ENCODE measurements at places on chromosomes 4 and X.

- DNase-seq: no peak
These were observed 23.1 kb downstream of the MAGEA8 start for GRCh38 chrX:149903889-149904748.

- DNase-seq: no peak
These were observed 35.9 kb downstream of the WDR1 start for GRCh38 chr4:10080589-10081217.

GRCh38 chrX:129108936-129109335, 414.4 kb downstream of the SMARCA1 start:
- no peak for DNase-seq

GRCh38 chrX:95427389-95427788, 1257.3 kb upstream of the DIAPH2 start:
- no peak for DNase-seq

DNA sequence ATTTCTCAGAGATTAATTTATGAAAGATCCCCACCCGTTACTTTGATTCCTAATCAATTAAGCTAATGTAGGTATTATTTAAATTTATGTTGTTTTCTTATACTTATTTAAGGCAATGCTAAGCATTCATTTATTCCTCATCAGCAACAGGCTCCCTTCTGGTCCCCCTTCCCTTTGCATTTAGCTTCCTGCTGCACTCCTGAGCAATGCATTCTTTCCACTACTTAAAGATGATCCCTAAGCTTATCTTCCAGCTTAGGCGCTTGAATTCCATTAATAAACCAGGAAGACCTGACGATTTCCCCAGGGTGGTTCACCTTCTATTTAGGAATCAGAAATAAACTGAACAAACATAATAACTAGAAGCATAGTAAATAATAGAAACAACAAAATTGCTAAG, 1003.1 kb downstream of the FSTL5 start:
- DNase-seq: no peak

GRCh38 chr4:170736710-170737109, 647.0 kb upstream of the AADAT start:
- no peak for DNase-seq

GRCh38 chr4:75557696-75558095, 1.8 kb downstream of the ODAPH start:
- DNase-seq: no peak

DNA sequence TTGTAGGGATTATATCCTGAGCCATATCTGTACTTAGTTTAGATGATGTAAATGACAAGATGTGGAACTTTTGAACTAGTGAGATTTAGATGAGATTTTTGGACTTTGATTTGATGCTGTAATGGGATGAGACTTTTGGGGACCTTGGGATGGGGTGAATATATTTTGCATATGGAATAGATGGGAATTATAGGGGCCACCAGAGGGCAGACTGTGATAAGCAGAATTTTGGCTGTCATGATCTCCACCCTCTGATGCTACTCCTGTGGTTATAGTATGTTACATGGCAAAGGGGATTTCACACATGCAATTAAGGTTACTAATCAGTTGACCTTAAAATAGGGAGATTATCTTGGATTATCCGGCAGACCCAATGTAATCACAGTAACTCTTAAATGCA, 214.0 kb upstream of the NHS start:
- DNase-seq: no peak

GRCh38 chr4:53786632-53787031, 195.3 kb upstream of the LNX1 start:
- no peak for DNase-seq

DNA sequence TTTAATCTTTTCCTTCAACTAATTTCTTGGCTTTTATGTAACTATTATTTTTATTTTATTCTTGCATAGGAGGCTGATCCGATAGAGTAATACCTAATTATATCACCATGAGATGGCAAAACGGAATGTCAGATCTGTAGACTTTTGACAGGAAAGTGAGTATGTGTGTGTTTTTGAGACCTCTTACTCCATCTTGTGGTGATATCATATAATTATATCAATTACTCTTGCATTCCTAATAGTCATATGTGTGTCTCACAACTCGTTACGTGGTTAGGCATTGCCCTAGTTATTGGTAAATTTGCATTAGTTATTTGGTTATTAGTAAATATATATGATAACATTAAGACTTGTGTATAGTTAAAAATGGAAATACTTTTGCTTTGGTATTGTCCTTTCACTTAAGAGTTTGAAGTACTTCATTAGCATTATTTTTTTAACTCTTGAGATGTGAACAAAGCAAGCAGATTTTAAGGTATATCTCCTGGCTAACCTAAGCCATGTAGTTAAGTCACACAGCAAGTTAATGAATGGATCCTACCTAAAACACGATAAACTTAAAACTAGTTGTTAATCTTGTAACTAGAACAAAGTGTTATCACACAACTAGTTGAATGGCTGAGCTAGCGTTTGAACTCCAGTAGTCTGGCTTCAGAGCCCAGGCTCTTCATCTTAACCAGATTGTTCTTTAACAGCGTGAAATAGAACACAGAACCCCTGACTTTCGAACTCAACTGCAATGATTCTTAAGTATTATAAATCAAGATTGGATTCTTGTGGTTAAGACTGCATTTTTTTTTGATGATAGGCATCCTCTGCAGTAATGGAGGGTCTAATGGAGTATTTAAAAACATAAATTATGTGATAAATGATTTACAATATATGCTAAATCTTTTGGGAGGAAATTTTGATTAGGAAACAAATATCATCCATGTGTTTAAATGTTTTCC, 67.1 kb downstream of the PGRMC2 start:
- no peak for DNase-seq

DNA sequence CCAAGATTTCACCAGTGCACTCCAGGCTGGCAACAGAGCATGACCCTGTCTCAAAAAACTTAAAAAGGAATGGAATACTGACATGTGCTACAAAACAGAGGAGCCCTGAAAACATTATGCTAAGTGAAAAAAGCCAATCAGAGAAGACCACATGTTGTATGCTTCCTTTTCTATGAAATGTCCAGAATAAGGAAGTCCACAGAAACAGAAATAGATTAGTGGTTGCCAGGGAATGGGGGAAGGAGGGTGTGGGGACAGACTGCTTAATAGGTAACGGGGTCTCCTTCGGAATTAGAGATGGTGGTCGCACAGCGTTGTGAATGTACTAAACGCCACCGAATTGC, 30.1 kb upstream of the KIAA0232 start:
- DNase-seq: no peak

GRCh38 chr4:120659616-120660170, 262.8 kb downstream of the PRDM5 start:
- DNase-seq: no peak

GRCh38 chr4:42262701-42263490, 110.4 kb upstream of the BEND4 start:
- DNase-seq: no peak

GRCh38 chr4:3771939-3772495, 5.8 kb downstream of the ADRA2C start:
- DNase-seq: no peak

DNA sequence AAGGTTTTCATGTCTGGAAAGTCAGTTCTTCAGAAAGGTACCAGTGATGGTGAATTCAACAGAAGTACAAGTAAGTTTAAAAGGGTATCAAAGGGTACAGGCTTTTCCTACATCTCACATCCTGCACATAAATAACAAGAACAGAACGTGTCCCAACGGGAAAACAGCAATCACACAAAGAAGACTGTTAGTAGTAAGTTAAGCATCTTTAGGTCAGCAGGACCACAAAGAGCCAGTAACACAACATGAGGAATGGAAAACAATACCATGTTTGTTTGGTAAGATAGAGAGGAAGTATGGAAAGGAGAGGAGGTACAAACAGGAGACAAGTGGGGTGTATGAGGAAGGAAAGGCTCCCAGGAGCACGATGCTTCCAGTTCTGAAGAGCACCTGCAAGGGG, 43.2 kb downstream of the SAT1 start:
- no peak for DNase-seq

GRCh38 chr4:138262469-138262868, 20.3 kb upstream of the SLC7A11 start:
- no peak for DNase-seq

- DNase-seq: no peak
These were observed 216.8 kb upstream of the PSAPL1 start for GRCh38 chr4:7651461-7651921.

GRCh38 chr4:174047363-174047762, 236.1 kb downstream of the FBXO8 start:
- no peak for DNase-seq

- no peak for DNase-seq
These were observed 742.6 kb downstream of the FAT4 start for GRCh38 chr4:126057371-126057770.

DNA sequence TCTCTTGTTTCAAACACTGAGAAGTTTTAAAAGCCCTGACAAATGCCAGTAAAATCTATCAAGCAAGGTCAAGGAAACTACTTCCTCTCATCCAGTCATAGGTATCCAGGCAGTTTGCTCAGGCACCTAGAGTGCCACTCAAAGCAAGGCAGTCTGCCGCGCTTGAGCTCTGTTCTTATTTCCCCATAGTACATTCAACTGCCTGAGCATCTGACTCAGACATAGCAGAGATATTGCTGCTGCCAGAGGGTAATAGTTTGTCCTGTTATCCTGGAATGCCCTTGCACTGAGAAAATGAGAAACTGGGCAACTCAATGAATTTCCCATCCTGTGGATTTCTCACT, 16.1 kb upstream of the ATP8A1 start:
- DNase-seq: no peak

DNA sequence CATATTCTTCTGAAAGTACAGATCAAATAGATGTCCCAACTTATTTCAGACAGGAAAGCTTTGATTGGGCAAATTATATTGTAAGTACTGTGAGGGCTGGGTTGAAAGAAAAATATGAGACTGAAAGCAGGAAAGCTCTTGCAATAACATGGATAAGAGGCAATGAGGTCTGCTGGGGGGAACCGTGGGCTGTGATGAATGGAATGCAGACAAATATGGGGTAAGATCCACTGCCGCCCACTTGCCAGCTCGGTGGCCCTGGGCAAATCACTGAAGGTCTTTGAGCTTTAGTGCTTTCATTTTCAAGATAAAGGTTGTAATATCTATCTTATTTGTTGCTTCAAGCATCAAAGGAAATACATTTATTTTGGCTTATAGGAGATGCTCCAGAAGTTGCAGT, 51.0 kb downstream of the AGA start:
- DNase-seq: no peak

GRCh38 chr4:152160225-152160800, 375.6 kb downstream of the FBXW7 start:
- DNase-seq: no peak

- no peak for DNase-seq
These were observed 191.4 kb downstream of the NDST4 start for GRCh38 chr4:114921790-114922591.

DNA sequence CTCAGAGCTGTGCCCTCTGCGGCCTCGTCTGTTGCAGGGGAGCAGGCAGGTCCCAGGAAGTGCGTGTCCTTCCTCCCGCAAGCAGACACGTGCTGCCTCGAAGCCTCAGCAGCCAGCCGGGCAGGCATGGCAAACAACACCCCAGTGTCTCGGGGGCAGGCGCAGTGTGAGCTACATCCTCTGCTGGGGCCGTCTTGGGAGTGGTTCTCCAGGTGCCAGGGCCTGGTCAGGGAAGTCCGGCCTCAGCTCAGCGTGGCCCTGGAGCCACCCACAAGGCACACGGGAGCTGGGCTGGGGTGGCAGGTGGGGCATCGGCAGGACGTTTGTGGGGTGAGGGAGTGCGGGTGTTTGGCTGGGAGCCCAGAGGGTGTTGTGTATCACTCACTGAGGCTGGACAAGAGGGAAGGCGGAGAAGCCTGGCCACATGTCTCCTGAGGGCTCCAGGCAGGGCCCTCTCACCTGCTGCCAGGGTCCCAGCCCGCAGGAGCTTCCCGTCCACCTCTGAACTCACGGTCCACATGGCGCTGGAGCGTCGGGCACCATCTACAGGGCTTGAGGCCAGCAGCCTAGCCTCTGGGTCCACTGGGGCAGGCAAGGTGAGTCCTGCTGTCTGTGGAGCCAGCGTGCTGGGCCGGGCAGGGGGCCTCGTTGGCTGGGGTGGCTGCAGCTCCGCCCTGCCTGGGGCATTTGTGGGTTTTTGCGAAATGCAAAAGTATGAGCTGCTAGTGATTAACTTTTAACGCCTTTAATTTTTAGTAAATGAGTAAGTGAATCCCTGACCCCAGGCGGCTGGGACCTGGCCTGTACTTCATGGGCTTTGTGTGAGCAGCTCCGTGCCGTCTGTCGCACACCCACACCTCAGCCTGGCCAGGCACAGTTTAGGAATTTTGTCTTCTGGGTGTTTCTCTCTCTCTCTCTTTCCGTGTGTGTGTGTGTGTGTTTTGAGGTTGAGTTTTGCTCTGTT, 17.3 kb upstream of the UVSSA start:
- no peak for DNase-seq

DNA sequence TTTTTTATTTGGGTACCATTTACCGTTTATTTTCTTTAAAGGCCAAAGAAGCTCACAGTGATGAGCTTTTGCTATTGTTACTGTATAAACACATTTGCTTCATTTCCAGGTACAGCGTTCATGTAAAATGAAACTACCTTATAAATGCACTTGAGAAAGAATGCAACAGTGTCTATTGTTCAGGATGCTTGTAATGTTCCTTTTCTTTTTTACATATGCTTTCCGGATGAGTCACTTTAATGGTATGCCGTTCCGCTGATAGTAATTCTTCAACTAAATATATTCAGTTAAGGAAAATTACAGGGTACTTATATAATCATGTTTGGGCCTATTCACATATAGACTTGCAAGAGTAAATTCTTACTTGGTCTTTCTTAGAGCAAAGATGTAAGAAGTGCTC, 354.9 kb downstream of the RPA4 start:
- DNase-seq: no peak

GRCh38 chr4:4568806-4569427, 27.1 kb upstream of the STX18 start:
- no peak for DNase-seq

- no peak for DNase-seq
These were observed 210.0 kb downstream of the HS3ST1 start for GRCh38 chr4:11218692-11219091.

GRCh38 chr4:139670775-139671174, 5.2 kb downstream of the MGST2 start:
- DNase-seq: no peak

DNA sequence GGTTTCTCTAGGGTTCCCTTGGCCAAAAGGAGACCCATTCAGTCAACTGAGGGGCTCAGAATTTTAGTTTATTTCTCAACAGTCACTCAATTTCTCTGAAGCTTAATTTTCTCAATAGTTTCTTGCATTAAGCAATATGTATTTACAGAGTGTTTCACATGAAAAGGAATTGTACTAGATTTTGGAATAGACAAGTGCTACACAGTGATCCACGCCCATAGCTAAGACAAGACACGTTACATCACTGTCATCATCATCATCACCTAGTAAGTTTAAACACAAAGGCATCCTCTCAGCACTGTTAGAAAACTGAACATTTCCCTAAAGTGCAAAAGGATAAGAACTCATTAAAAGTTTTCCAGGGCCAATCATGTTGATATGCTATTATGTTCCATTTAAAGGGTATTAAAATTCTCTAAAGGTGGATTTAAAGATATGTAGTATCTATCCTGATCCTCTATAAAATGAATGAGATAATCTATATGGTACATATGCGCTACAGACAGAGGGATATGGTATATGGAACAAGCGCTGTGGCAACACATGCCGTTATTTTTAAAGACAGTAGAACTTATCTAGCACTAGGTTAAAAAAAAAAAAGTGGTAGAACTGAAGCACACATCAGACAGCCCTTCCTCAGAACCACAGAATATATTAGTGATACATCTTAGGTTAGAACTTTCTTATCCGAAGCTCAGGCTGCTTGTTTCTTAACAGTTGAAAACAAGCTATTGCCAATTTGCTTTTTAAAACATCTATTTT, 12.1 kb downstream of the PPA2 start:
- DNase-seq: no peak

- DNase-seq: no peak
These were observed 6.0 kb upstream of the AFP start for GRCh38 chr4:73429826-73430587.

Data from activated CD4-positive, CD25-positive, alpha-beta regulatory T cell treated with anti-CD3 and anti-CD28 coated beads, Interleukin-2, amount 50 U/mL, for 16 hours (primary cell).